ENCODE measurements at places on chromosomes 11 and 22. TPM values are rescaled to one million over a fixed set of nuclear protein-coding genes. Genes with fewer than 3 reads are reported as not detected.

DNA sequence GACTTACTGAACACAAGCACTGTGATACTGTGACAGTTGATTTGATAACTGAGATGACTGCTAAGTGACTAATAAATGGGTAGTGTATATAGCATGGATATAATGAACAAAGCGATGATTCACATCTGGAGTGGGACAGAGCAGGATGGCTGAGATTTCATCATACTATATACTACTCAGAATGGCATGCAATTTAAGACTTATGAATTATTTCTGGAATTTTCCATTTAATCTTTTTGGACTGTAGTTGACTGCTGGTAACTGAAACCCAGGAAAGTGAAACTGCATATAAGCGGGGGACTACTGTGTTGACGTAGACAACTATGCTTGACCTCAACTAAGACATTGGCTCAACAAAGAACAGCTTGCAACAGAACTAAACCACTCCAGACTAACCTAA is 20.0 kb upstream of the NUCB2 start:
- no peak for DNase-seq
- H3K27me3 ChIP-seq: no peaks in the 10 kb centered on the region
- no peaks in the 10 kb centered on the region for H3K36me3 ChIP-seq
- H3K4me1 ChIP-seq: no peaks in the 10 kb centered on the region

- H3K36me3 ChIP-seq: no peaks in the 10 kb centered on the region
- no peaks in the 10 kb centered on the region for H3K4me1 ChIP-seq
These were observed 269.3 kb upstream of the KIRREL3 start for GRCh38 chr11:127269911-127270310.

PRG3 gene
- total RNA-seq: not detected

APOL5 gene
- 4.2 TPM for total RNA-seq

- no peak overlapping the region for H3K4me3 ChIP-seq
- no peaks in the 10 kb centered on the region for H3K36me3 ChIP-seq
- no peak for DNase-seq
- no peaks in the 10 kb centered on the region for H3K27me3 ChIP-seq
These were observed 83.7 kb downstream of the KCNQ1 start for GRCh38 chr11:2528301-2529050.

DNA sequence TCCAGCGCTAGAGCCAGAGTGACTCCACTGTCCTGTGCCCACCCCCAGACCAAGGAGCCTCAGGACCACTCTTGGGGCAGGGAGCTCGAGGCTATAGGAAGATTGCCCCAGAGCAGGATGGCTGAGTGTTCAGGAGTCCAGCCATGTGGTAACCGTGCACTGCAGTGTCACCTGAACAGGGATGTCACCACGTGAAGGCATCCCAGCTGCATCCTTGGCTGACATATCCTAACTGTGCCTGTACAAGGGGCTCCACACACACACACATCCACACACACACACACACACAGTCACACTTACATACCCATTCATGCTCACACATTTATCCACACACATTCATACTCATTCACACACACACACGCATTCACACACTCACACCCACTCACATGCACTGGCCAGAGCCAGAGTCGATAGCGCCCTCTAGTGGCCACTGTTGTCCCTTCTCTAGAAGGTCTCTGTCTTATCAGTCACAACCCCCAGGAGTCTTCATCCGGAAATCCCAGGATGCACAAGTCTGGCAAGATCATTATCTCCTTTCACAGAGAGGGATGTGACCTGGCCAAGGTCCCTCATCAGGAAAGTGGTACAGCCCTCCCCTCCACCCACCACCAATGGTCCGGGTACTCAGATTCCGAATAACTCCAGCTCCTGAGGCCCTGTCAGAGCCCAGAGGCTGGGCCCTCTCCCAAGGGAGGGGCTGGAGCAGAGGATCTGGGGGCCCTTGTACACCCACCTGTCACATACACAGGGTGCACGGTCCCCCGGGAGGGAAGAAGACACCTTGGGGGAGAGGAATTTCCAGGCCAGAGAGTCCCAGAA is 55.1 kb downstream of the IGLL5 start:
- H3K27me3 ChIP-seq: no peaks in the 10 kb centered on the region
- no peaks in the 10 kb centered on the region for H3K36me3 ChIP-seq
- no peaks in the 10 kb centered on the region for H3K4me1 ChIP-seq
- DNase-seq: peak; percentile 39

DNA sequence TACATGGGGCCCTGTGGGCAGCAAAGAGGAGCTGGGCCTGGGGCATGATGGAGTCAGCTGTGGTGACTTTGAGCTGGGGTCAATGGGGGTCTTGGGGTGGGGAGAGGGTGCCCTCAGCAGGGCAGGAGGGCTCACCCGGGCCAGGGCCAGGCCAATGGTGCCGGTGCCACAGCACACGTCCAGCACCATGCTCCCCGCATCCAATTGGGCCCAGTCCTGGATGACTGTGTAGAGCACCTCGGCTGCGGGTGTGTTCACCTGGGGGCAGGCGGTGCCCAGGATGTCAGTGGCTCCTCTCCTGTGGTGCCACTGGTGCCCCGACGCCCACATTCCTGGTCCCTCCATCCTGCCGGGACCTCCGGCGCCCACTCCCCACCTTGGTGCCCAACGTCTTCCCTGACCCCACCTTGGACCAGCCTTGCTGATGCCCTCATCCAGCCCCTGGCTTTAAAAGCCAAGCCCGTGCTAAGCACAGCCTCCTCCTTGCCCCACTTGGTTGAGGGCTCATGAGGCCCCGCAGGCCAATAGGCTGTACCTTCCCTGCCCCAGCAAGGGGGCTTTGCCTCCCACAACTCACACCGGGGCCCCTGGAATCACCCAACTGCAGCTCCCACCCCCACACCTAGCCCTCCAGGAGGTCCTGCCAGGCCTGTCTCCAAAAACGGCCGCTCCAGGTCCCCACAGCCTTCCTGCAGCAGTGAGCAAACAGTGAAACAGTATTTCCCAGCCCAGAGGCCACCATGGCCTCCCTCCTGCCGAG is 2.2 kb upstream of the RANBP1 start:
- no peak for DNase-seq
- no peaks in the 10 kb centered on the region for H3K27me3 ChIP-seq
- no peak overlapping the region for H3K27ac ChIP-seq
- H3K36me3 ChIP-seq: peaks cover 74% of the 10 kb centered on the region

- H3K27me3 ChIP-seq: no peaks in the 10 kb centered on the region
- DNase-seq: no peak
- no peak overlapping the region for H3K4me3 ChIP-seq
- H3K4me1 ChIP-seq: no peaks in the 10 kb centered on the region
- no peaks in the 10 kb centered on the region for H3K36me3 ChIP-seq
These were observed 10.6 kb downstream of the PLET1 start for GRCh38 chr11:112249871-112250610.

- H3K36me3 ChIP-seq: peaks cover 72% of the 10 kb centered on the region
- DNase-seq: no peak
- no peaks in the 10 kb centered on the region for H3K4me1 ChIP-seq
These were observed 25.7 kb downstream of the TSPAN4 start for GRCh38 chr11:868394-868793.

DNA sequence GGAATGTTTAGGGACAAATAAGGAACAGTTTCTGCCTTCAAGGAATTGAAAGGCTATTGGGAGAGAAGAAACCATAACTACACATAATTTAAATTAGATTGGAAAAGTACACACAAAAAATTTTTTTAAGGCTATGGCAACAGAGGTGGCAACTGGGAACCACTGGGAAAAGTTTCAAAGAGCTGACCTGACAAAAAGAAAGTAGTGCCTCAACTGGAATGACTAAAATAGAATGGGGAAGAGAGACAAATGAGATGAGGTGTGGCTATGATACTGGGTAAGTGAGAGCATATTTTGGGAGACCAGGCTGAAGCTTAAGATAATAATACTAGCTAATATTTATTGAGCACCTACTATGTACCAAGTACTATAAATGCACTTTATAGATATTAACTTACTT is 2.9 kb upstream of the AKIP1 start:
- no peak overlapping the region for H3K4me3 ChIP-seq
- H3K4me1 ChIP-seq: peaks cover 8% of the 10 kb centered on the region
- H3K36me3 ChIP-seq: no peaks in the 10 kb centered on the region
- no peaks in the 10 kb centered on the region for H3K27me3 ChIP-seq
- DNase-seq: no peak

FAT3 gene
- 2.7 TPM for total RNA-seq

GRCh38 chr22:42964994-42965699 is 49.8 kb downstream of the PACSIN2 start:
- H3K4me1 ChIP-seq: no peaks in the 10 kb centered on the region
- H3K36me3 ChIP-seq: no peaks in the 10 kb centered on the region
- H3K27ac ChIP-seq: no peak overlapping the region
- no peak for DNase-seq
- H3K27me3 ChIP-seq: no peaks in the 10 kb centered on the region

TTC36 gene
- 7.3 TPM for total RNA-seq

- no peaks in the 10 kb centered on the region for H3K36me3 ChIP-seq
- H3K4me1 ChIP-seq: peaks cover 39% of the 10 kb centered on the region
- no peak for DNase-seq
- peak overlapping the region; percentile 47 for H3K4me3 ChIP-seq
These were observed 664 bp upstream of the PRSS23 start for GRCh38 chr11:86799680-86800075.

MUS81 gene
- total RNA-seq: 55.9 TPM

GRCh38 chr11:97225794-97226193 is 836.0 kb downstream of the JRKL start:
- DNase-seq: no peak
- no peaks in the 10 kb centered on the region for H3K4me1 ChIP-seq
- no peaks in the 10 kb centered on the region for H3K36me3 ChIP-seq
- H3K27me3 ChIP-seq: no peaks in the 10 kb centered on the region
- H3K4me3 ChIP-seq: no peak overlapping the region

DNA sequence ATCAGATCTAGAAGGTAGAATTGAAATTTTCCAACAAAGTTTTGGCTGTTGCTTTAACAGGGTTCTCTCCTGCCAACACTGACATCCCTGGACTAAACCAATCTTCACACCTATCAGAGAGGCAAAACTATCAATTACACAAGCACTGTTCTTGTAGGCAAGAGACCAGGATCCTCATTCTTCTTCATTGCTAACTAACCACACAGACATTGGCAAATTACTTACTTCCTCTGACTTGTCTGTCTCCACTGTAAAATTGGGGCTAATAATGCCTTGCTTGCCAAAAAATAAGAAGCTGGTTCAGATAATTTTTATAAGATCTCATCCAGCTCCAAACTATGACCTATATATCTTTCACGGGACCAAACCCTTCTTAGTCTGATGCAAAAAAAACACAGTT is 93.8 kb upstream of the DDI1 start:
- DNase-seq: no peak
- H3K27ac ChIP-seq: no peak overlapping the region
- H3K4me1 ChIP-seq: no peaks in the 10 kb centered on the region
- no peak overlapping the region for H3K4me3 ChIP-seq
- no peaks in the 10 kb centered on the region for H3K27me3 ChIP-seq

All from tibial nerve (tissue), 4 donors.